ENCODE measurements at places on chromosomes 5 and 9.
A peak's percentile ranks its signal among the peaks of the same experiment; 100 is the strongest.

GRCh38 chr5:96049398-96050272, 88.0 kb upstream of the ELL2 start:
- DNase-seq: no peak

GRCh38 chr5:1367149-1367548, 22.2 kb upstream of the CLPTM1L start:
- DNase-seq: no peak

- DNase-seq: peak; percentile 43
These were observed 8.0 kb downstream of the AFAP1L1 start for GRCh38 chr5:149279661-149280060.

- DNase-seq: no peak
These were observed 2.3 kb downstream of the SHROOM1 start for GRCh38 chr5:132827943-132828673.

- no peak for DNase-seq
These were observed 127.4 kb downstream of the COMMD10 start for GRCh38 chr5:116212225-116212624.
